GM23248 (cell line): ENCODE measurements at places on chromosomes 7 and 10.

DNA sequence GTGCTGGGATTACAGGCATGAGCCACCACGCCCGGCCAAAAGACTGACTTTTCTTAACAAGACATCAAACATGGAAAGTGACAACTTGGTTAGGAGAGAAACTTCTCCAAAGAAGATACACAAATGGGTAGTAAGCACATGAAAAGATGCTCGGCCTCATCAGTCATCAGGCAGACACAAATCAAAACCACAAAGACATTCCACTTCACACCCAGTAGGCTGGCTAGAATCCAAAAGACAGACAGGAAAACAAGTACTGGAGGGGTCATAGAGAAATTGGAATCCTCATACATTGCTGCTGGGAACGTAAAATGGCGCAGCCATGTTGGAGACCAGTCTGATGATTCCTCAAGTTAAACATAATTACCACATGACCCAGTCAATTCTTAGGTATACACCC lies 16.4 kb downstream of the SEPHS1 start:
- peaks cover 42% of the 10 kb centered on the region for H3K36me3 ChIP-seq
- H3K4me1 ChIP-seq: no peaks in the 10 kb centered on the region
- no peak overlapping the region for H3K4me3 ChIP-seq
- DNase-seq: no peak
- H3K27me3 ChIP-seq: no peaks in the 10 kb centered on the region
- H3K27ac ChIP-seq: no peak overlapping the region

DNA sequence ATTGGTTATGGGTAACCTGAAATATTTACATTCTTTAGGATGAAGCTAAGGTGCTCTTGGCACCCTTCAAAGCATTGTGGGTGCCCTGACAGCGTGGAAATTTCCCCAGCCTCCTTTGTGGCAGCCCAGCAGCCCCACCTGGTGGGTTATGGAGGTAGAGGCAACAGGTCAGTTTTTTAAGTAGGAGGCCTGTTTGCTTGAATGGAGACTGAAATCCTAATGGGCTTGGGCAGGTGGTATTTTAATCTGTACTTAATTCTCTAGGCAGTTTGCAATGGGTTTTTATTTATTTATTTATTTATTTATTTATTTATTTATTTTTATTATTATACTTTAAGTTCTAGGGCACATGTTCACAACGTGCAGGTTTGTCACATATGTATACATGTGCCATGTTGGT lies 139.4 kb downstream of the EPC1 start:
- H3K36me3 ChIP-seq: no peaks in the 10 kb centered on the region
- H3K4me1 ChIP-seq: peaks cover 17% of the 10 kb centered on the region

- H3K36me3 ChIP-seq: no peaks in the 10 kb centered on the region
- H3K27ac ChIP-seq: no peak overlapping the region
- H3K4me1 ChIP-seq: 0 out of 2 replicates have a peak, but pooled peaks cover 3% of the 10 kb centered on the region
- no peaks in the 10 kb centered on the region for H3K27me3 ChIP-seq
- peak; percentile 63 for DNase-seq
- H3K4me3 ChIP-seq: no peak overlapping the region
Observed at GRCh38 chr10:105950410-105950809, 1214.1 kb downstream of the SORCS1 start.

DNA sequence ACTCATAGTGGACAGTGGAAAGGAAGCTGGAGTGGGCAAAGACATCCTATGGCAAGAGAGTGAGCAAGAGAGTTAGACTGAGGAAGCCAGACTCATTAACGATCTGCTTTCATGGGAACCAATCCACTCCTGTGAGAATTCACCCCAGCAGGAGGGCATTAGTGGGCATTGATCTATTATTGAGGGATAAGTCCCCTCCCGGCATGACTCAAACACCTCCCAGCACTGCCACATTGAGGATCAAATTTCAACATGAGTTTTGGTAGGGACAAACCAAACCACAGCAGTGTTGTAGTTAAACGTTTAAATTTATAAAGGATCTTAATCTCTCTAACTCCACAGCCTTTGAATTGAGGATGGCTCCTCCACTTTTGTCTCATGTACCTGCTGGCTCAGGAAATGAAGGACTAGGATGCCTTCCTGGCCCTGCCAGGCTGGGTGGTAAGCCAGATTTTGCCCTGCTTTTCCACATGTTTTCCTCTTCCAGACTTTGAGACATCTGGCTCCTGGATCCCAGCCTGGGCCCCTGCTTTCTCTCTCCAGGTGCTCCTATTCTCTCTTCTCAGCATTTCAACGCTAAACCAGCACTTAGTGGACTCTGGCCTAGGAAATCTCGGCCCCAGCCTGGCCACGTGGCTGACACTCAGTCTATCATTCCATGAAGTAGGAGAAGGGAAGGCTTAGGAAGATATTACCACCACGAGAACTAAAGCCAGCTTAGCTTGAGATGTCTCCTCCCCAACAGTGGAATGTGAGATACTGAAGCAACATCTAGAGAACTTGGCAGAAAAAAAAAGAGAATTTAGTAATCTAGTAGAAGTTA lies 96.5 kb upstream of the PIP4K2A start:
- no peak overlapping the region for H3K27ac ChIP-seq
- no peaks in the 10 kb centered on the region for H3K27me3 ChIP-seq
- no peak for DNase-seq
- no peaks in the 10 kb centered on the region for H3K36me3 ChIP-seq

GRCh38 chr7:134365341-134366054 lies 48.8 kb upstream of the SLC35B4 start:
- no peaks in the 10 kb centered on the region for H3K27me3 ChIP-seq
- H3K27ac ChIP-seq: peak overlapping the region; percentile 86
- H3K36me3 ChIP-seq: no peaks in the 10 kb centered on the region
- DNase-seq: peak; percentile 92
- H3K4me3 ChIP-seq: peak overlapping the region; percentile 17

DNA sequence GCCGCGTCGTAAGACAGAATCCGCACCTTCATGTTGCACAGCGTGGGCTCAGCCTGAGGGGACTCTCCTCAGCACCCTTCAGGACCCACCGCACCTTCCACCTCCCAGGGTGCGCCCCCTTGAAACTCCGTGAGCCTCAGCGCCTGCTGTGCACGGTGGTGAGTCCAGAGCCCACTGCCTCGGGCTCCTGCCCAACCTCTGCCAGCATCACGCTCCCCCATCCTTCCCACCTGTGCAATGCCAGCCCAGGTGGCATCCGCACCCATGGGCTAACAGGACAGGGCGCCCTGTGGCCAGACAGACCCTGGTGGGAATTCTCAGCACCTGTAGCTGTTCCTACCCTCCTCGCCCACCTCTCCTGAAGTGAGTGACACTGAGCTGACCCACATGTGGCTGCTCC lies 96.4 kb downstream of the DYNC2I1 start:
- no peak overlapping the region for H3K27ac ChIP-seq
- no peaks in the 10 kb centered on the region for H3K27me3 ChIP-seq
- DNase-seq: no peak

DNA sequence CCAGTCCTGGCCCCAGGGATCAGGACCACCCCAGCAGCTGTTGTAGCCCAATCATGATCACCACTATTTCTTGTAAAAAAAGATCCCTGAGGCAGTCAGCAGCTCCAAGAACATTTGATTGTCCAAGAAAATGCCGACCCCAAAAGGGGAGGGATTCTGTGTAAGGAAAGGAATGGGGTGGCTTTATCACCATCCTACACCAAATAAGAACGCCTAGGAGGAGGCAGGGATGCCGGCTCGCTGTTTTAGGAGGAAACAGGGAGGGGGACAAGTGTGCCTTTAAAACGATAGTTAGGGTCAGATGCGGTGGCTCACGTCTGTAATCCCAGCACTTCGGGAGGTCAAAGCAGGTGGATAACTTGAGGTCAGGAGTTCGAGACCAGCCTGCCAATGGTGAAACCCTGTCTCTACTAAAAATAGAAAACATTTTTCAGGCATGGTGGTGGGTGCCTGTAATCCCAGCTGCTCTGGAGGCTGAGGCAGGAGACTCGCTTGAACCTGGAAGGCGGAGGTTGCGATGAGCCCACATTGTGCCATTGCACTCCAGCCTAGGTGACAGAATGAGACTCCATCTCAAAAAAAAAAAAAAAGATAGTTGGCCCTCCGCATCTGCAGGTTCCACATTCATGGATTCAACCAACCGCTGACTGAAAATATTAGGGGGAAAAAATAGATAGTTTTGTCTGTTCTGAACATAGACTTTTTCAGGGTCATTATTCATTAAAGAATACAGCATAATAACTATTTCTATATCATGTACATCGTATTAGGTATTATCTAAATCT lies 63.6 kb downstream of the PDIA4 start:
- H3K36me3 ChIP-seq: no peaks in the 10 kb centered on the region
- no peak overlapping the region for H3K27ac ChIP-seq
- H3K4me3 ChIP-seq: peak overlapping the region; percentile 78
- no peaks in the 10 kb centered on the region for H3K27me3 ChIP-seq

DNA sequence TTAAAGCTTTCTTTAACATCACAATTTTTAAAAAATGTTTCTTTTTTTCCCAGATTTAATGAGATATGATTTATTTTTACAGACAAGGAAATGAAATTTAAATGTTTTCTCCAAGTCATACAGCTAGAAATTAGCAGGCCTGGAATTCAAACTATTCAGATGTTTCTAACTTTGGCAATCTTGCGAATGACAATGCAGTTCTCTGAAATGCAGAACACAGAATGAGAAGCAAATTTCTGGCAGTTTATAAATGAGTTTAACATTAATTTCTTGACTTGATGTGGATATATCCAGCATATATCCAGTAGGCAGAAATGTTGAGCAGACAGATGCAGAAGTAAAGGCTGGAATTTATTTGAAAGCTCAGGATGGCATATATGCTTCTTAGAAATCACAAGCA lies 227.5 kb downstream of the THSD7A start:
- peak; percentile 6 for DNase-seq
- H3K4me1 ChIP-seq: no peaks in the 10 kb centered on the region
- H3K27ac ChIP-seq: no peak overlapping the region
- H3K4me3 ChIP-seq: no peak overlapping the region
